ENCODE measurements at places on chromosomes 6 and 20.

DNA sequence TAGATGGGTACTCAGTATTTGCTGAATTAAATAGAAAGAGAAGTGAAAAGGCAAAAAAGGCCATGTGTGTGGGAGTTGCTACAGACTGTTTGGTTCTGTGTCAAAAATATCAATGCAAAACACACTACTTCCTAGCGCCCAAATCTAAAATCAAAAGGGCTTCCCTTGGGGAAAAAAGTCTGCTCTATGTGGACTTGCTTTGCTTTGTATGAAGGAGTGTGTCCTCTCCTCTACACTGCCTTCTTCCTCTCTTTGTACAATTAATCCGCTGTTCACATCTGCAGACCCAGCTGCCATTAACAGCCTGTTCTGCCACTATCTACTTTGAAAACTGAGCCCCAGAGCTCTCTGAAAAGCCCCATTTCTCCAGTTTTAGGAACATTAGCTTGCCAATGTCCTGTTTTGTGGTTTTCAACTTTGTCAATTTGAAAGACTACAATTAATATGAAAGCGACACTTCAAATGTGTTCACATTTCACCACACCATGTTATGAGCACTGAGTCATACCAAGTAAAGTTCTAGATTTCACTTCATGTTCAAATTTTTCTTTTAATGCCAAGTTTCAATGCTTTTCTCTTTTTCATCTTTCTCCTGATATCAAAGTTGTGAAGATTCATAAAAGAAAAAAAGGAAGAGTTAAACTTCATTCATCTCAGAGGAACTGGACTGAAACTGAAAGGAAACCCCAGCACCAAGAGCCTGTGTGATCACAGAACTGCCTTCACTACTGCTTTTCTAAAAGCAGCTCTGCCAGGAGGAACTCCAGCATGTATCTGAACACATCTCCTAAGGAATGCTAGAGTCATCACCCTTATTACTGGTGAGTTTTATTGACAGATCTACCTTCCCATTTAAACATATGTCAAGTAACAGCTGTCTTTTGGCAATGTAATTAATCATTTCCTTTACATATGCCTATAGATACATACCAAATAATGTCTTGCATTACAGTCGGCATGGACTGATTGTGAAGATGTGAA lies 102.6 kb downstream of the KIF13A start:
- no peak for DNase-seq

DNA sequence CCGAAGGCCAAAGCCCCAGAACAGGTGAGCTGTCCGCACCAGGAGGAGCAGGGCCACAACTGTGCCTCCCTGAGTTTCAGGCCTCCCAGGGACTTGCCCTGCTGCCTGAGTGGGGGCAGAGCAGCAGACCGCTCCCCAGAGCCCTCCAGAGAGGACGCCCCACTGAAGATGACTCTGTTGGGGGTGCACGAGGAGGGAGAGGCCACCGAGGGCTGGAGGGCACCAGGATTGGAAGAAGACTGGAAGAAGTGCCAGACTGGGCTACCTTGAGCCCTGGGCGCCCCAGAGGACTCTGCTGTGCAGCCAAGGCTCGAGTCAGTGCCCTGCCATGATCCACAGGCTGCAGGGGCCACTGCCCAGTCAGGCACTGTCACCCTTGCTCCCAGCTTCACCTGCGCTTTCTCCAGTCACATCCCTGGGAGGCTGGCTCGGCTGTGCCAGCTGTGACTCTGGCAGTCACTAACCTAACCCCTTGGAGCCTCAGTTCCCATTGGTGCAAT lies 11.3 kb downstream of the CST7 start:
- no peak for DNase-seq

DNA sequence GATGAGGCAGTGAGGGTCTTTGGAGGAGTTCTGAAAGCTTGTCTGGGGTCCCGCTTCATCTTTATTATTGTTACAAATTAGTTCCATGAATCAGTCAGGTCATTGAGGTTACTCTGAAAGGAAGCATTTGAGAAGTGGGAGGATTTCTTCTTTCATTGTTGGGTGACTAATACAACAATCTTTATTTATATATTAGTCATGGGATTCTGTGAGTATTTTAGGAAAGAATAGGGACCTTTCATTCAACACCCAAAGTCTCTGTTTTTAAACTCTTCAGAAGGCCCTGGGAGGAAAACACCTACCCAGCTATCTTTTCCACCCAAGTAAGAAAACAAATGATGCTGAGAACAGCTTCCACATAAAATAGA lies 98.3 kb downstream of the SOD2 start:
- DNase-seq = peak; percentile 76

- DNase-seq = peak; percentile 70
Observed at GRCh38 chr6:39302669-39303424, 11.4 kb downstream of the KCNK17 start.

DNA sequence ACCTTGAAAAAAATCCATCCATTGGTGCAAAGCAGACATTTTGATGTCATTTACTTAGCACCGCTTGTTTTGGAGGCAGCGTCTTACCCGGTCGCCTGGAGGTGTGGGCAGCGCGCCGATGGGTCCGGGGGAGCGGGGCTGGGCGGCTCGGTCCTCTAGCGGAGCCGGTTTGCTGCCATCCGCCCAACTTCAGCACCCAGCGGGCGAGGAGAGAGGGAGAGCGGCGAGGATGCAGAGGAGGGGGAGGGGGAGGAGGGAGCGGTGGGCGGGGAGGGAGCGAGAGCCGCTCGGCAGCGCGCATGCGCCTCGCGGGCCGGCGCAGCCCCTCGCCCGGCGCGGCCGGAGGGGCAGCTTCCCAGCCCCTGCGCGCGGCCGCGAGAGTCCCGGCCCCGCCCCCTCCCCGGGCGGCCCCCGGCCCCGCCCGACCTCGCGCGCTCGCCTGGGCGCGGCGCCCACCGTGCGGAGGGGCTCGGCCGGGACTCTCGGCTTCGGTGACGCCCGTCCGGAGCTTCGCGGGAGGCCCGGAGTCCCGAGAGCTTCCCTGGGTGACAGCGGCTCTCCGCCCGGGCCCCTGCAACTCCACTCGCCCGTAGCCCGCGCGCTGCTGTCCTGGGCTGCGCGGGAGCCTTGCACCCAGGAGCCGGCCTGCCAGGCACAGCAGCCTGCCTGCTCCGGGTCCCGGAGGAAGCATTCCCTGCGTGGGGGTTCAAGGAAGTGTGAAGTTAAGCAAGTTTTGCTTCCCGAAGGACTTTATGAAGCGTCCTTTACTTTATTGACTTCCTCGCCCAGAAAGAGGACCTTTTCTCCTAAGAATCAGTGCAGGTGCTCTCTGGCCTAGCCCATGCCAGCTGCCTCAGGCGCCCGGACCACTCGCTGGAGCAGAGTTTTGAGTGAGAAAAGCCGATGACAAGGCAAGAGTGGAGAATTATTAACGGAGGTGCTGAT lies at the start of gene RGS17:
Gene RGS17, minus strand, starts transcription at position 246 of the 945 bp plus-strand sequence. CDS start 87,264 bp downstream, outside the sequence.
- DNase-seq = peak; percentile 69

DNA sequence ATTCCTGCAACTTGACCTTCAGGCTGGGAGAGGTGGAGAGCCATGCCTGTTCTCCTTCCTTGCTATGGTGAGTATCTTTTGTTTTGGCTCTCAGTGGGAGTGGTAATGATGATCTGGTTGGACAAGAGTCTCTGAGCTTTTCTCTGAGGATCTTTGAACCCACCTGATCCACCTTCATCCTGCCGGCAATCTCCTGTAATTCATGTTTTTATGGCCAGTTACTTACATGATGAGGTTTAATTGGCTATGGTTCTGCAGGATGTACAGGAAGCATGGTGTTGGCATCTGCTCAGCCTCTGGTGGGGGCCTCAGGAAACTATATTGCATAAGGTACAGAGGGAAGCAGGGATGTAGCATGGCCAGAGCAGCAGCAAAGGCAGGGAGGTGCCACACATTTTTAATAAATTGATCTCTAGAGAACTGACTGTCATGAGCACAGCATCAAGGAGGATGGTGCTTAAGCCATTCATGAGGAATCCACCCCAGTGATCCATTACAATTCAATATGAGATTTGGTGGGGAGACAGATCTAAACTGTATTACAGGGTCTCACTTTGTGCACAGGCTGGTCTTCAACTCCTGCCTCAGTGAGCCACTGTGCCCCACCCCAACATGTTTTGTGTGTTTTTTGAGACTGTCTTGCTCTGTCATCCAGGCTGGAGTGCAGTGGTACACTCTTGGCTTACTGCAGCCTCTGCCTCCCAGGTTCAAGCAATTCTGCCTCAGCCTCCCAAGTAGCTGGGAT lies 10.0 kb downstream of the HSPA1B start:
- DNase-seq = no peak

DNA sequence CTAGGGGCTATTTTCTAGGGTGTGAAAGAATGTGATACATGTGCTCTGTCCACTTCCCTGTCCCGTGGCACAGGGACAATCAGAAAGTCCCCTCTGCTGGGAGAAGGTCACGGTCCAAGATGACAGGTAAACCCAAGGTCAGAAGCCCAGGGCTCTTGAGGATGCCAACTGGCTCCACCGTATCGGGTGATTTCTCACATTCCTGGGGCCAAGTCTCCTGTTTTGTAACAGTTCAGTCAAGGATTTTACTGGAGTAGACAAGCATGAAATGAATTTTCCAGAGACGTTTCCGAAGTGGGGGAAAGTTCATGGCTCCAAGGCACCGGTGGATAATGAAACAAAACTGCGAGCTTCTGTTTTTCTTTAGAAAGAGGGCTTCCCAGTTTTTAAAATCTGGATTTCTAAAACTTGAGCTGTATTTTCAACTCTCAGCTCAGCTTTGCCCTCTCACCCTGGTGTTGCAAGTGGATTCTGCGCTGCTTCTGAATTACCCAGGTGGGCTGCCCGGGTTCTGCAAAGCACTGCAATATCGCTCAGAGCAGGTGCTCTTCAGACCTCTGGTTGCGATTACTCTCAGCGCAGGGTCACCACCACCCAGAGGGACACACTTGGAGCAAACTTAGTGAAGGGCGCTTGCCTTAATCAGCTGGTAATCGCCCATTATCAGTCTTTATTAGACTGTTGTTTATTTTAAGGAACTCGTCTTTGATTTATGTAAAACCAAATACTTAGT lies 64.4 kb upstream of the TMEM170B start:
- DNase-seq = no peak

- DNase-seq = no peak
Observed at GRCh38 chr6:90146921-90147649, 149.6 kb downstream of the BACH2 start.

GRCh38 chr6:44667226-44667625 lies 279.7 kb downstream of the CDC5L start:
- peak; percentile 97 for DNase-seq

DNA sequence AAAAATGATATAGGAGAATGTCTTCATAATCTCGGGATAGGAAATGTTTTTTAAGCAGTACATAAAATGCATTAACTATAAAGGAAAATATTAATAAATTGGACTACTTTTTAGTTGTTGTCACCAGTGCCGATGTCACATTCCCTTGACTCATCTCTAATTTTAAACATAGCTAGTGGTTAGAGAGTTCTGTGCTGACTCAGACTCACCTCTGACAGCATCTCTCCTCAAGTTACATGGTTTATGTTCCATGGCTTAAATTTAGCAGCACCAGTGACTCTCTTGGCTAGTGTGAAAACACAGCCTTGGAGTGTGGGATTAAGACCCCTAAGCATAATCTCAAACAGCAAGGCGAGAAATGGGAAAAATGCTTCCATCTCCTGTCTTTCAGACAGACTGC lies 311.8 kb upstream of the MMS22L start:
- peak; percentile 1 for DNase-seq

DNA sequence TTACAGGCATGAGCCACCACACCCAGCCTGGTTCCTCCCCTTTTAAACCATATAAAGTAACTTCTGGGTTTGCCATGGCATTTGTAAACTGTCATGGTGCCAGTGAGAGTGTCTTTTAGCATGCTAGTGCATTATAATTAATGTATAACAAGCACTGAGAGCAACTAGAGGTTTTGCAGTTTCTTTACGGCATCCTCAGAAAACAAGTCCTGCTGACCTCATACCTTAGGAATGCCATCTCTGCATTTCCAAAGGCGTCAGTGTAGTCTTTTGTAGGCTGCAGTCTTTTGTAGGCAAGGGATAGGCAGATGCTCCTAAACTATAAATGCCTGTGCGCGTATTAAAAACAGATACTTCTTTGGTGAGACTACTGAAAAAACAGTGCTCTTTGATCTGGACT lies 75.0 kb upstream of the EZR start:
- peak; percentile 94 for DNase-seq

- DNase-seq = no peak
Observed at GRCh38 chr6:97820400-97820799, 537.4 kb upstream of the MMS22L start.

DNA sequence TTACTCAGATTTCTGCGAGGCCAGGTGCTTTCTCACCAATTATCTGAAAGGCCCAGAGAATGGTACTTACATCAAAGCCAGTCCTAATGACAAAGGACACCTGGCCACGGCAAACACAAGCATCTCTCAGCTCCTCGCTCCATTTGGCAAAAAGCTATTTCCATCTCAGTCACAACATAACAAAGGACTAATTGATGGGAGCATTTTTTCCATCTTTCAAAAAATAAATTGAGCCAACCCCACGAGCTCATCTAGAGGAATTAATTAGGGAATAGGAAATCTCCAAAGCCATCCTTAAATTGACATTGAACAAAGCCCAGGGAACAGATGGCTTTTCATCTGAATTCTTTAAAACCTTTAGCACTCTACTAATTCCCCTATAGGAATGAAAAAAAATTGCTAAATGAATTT lies 236.7 kb downstream of the HAO1 start:
- no peak for DNase-seq

DNA sequence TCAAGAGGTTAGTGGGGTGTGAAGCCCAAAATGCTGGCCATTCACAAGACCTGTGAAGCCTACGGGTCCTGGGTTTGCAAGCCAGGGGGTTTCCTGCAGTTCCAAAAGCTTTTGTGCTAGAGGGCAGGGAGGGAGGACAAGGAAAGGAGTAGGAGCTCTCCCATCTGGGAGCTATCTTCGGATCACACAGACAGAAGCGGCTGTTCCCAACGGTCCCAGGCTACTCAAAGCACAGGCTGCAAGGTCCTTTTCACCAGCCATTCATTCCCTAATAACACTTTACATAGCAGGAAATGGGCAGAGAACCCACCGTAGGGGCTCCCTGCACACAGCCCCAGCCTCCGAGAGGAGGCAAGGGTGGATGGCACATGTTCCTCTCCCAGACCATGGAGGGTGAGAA lies 296.9 kb downstream of the FOXC1 start:
- no peak for DNase-seq

DNA sequence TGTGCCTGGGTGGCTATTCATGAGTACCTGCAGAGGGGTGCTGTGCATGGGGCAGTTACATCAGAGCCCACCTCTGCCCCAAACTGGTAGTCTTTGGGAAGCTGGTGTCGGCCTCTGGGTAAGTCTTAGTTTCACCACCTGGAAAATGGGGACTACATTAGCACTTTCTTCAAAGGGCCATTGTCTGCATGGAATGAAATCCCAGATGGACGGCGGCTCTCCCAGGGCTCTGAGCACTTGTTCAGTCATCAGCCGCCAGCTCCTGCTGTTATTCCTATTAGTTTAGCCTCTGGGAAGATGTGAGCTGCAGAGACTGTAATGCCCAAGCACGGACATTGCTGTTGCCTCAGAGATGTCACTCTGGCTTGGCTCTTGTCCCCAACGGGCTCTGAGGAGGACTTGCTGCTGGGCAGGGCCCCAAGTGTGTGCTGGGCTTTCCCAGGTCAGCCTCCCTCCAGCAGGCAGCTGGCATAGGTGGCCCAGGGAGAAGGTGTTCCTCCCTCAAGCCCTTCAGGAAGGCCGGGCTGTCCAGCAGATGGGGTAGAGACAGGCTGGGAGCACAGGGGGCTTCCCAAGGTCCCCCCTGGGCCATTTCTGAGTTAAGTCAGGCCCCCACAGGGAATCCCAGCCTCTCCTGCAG lies 268.3 kb downstream of the TFAP2C start:
- no peak for DNase-seq

- DNase-seq = no peak
Observed at GRCh38 chr6:112017760-112018537, 36.0 kb upstream of the CCN6 start.
